ENCODE measurements at places on chromosomes 1 and 21.
A peak's percentile ranks its signal among the peaks of the same experiment; 100 is the strongest.

DNA sequence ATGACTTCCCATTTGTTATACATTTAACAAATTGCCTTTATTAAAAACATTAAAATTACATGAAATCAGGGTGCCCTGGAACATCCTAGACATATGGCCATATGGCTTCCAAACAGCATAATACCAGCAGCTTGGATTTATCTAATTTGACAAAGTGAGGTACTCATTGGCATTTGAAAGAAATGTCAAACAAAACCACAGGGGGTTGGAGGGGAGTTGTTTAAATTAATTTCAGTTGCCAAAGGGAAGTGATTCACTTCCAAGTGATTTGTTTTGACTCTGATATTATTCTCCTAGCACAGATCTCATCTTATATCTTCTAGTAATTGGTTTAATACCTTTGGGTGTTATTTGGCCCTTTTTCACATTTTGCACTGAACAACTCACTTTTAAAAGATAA lies 24.5 kb upstream of the POU2F1 start:
- DNase-seq = no peak

DNA sequence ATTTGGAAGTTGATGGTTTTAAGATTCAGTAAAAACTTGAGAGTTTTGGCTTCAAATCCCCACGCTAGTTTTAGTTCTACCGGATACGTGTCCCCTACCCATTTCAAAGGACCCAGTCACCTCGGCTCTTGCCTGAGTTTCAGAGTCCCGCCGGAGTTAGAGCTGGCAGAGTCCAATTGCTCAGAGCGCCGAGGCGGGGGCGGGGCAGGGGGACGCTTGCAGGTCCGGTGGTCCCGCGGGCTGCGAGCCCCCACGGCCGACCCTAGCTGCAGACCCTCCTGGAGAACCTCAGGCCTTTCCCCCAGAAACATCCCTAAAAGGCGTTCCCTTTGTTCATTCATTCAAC lies 765 bp upstream of the VPS45 start:
- DNase-seq = peak; percentile 1

DNA sequence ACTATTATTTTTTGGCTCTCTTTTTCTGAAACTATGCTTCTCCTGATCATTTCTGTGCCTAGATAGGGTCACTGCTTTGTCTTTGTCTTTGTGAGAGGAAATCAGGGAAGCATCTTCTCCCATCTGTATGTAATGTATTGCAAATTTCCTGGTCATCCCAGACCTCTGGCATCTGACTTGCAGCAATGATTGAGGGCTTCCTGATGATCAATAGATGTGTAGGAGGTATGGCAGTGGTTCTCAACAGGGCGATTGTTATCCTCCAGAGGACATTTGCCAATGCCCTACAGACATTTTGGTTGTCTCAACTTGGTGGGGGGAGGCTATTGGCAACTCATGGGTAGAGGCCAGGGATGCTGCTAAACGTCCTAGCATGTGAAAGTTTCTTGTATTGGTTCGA lies 64.7 kb downstream of the RGL1 start:
- no peak for DNase-seq

GRCh38 chr21:35585878-35586277 lies 474.4 kb downstream of the SETD4 start:
- DNase-seq = no peak

GRCh38 chr1:9038338-9038650 lies 12.1 kb upstream of the SLC2A7 start:
- DNase-seq = no peak

DNA sequence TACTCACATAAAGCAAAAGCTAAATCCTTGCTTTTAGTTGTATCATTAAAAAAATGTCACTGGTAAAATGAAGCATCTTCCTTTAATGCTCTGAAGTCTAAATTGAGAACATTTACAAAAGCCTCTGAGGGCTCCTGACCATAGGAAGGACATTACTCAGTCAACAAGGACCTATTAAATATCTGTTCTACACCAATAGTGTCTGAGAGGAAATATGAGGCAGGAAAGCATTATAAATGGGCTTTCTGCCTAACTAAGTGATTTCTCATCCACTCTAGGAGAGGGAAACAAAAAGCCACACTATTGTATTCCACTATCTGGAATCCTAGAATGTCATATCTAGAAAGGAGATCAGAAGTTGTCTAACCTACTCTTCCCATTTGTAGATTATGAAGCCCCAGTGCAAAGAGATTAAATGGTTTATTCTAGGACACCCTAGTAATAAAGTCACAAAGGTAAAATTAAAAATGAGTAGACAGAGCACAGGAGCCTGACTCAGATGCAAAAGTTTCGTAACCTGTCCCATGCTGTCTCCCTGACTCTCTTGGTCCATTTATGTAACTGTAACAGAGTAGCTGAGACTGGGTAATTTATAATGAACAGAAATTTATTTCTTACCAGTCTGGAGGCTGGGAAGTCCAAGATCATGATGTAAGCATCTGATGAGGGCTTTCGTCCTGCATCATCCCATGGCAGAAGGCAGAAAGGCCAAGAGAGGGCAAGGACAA lies 17.6 kb downstream of the RGS1 start:
- no peak for DNase-seq

DNA sequence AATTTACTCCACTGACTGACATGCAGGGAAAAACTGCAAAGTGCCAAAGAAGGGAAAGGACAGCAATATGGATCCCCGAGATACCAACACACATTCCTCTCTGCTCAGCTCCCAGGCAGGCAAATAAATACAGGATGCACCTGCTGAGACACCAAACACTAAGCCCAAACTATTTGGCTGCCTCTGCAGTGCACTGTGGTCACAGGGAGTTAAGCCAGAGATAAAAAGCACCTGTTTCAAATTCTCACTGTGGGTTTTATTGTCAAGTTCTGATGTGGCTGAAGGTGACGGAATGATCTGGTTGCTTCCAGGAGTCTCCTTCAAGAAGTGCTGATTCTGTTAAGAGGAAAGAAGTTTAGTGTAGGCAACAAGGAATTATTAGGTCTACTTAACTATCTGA lies 17.7 kb downstream of the TEX38 start:
- DNase-seq = no peak

DNA sequence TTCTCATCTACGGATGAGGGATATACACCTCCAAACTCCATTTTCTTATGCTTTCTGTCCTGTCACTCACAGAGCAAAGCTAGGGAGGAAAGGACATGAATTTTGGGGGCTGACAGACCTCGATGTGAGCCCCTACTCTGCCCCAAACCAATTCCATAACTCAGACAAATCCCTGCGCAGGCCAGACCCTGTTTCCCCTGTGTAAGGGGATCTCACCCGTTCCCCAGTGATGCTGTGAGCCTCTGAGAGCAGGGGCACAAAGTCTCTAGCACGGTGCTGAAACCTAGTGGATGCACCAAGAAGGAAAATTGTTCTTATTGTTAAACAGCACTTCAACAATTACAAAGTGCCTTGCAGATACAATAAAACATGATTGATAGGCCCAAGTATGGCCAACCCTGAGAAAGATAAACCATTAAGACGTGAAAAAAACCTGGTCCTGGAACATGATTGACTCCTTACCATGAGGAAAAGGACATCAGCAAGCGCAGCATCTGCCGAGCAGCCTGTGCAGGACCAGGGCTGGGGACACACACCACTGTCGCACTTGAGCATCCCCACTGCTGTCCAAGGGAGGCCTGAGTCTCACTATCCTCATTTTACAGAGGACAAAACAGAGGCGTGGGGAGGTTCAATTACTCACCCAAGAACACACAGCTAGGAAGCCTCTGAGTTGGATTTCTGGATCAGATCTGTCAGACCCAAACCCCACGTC lies 137.8 kb downstream of the GLIS1 start:
- DNase-seq = no peak

DNA sequence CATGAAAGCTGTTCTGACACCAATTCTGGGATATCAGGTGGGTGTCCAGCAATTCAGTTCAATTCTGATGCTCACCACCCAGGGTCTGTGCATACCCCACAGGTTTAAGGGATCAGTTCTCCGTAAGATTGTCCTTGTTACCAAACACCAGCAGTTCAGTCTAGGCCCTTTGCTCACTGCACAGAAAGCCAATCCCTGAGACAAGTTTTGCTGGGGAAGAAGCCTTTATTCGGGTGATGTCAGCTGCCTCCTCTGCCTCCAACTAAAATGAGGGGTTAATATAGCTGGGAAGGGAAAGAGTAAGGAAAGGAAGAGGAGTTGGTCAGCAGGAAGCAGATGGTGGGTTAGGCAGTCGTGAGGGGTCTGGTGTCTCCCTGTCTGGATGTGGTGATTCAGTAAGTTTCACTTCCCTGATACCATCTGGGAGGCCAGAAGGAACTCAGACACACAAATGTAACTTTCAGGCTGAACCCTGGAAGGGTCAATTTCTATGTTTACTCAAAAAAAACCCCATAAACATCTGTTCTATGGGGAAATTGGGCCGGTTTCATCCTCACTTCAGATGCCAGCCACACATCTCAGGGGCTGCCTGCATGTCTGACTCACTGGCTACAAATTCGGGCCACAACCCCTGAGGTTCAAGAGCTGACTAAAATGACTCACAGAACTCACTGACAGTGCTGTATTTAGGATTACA lies 83.3 kb upstream of the PGBD5 start:
- DNase-seq = no peak

- no peak for DNase-seq
Observed at GRCh38 chr1:115596080-115596780, 45.5 kb upstream of the VANGL1 start.

- no peak for DNase-seq
Observed at GRCh38 chr21:15826908-15827601, 97.3 kb downstream of the USP25 start.

DNA sequence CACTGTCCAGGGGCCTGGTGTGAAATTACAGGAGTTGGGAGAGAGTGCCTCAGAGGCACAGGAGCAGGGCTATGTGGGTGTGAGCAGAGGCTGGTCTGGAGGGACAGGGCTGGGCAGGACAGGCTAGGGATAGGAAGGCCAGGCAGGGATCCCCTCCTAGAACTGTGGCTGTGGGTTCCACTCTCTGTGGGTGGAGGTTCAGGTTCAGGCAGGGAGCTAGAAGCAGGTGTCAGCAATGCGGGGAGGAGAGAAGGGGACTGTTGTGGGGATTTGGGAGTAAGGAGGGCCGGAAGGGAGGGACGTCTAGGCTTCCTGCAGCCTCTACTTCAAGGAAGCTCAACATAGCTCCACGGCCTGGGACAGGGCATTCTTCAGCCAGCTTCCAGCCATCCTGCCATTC lies 8.3 kb upstream of the GPR61 start:
- DNase-seq = no peak

GRCh38 chr21:34133392-34133791 lies 60.0 kb downstream of the MRPS6 start:
- DNase-seq = no peak

DNA sequence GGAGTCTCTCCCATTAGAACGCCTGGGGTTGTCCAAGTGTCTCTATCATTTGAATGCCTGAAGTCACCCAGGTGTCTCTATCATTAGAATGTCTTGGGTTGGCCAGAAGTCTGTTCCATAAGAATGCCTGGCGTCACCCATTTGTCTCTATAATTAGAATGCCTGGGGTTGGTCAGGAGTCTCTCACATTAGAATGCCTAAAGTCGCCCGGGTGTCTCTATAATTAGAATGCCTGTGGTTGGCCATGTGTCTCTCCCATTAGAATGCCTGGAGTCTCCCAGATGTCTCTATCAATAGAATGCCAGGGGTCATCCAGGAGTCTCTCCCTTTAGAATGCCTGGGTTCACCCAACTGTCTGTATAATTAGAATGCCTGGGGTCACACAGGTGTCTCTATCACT lies 54.5 kb downstream of the RNF187 start:
- no peak for DNase-seq

DNA sequence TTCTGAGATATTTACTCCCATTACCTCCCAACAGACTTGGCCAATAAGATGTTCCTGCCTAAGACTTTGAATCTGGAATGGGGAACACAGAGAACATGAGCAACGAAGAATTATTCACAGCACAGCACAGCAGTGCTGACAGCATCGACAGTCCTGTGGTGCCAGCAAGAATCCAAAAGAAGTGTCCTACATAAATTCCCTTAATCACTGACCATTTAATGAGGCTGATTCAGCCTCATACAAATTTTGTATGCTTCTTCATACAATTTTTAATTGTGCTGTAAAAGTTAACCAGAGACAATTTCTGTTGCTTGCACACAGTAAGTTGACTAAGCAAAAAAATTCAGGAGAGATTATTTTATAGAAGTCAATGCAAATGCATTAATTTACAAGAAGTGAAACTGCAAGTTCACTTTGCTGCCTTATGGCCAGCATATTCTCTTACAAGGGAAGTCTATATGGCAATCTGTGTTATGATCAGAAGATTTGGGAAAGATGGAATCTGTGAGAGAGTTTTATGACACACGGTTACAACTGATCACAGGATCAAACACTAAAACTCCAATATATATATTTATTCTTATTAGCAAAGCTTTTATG lies 855.9 kb downstream of the LTN1 start:
- DNase-seq = no peak

DNA sequence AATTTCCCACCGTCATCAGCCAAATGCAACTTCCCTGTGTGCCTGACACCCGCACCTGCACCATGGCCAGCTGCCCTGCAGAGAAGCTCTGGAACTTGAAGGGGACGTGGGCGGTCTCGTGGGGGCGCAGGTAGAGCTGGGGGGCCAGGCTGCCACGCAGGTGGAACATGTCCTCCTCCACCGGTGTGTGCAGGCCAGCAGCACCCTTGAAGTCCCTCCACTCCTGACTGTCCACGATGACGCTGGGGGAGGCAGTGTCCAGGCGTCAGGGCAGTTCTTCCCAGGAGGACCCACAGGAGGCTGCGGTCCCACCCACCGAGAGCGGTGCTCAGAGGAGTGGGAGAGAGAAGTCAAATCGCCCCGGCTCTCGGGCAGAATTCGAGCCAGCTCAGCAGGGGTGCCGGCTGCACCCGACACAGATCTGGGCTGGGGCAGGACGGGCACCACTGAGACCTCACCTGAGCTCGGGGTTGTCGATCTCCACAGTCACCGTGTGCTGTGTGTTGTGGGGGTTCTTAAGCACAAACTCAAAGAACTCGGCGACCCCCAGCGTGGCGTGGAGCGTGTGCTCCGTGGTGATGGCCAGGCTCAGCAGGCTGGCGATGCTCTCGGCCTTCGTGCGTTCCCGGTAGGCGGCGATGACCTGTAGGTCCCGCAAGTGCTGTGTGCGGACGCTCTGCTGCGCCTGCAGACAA lies 117.7 kb downstream of the NPHP4 start:
- no peak for DNase-seq

DNA sequence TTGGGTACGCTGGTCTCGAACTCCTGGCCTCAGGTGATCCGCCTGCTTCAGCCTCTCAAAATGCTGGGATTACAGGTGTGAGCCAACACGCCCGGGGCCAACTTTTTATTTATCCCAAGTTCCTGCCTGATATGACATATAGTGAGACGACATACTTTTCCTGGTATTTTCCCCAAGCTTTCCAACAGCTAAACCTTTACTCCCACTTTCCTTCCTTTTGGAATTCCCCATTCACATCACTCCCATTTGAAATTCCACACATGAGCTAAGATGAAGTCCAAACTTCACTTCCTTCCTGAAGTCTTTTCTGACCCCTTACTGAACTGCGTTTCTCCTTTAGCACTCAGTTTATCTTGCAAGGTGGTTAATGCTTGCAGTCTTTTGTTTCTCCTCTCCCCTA lies 64.1 kb downstream of the S1PR1 start:
- DNase-seq = no peak

Measured in stimulated activated CD8-positive, alpha-beta memory T cell treated with anti-CD3 and anti-CD28 coated beads, Interleukin-7, amount 100 ng/mL, for 1 hour (primary cell).